Cardiac fibroblast (primary cell): ENCODE measurements at places on chromosomes 16 and 17.
A peak's percentile ranks its signal among the peaks of the same experiment; 100 is the strongest.

- DNase-seq = no peak
These were observed 1.1 kb downstream of the FAM171A2 start for GRCh38 chr17:44362459-44362948.

DNA sequence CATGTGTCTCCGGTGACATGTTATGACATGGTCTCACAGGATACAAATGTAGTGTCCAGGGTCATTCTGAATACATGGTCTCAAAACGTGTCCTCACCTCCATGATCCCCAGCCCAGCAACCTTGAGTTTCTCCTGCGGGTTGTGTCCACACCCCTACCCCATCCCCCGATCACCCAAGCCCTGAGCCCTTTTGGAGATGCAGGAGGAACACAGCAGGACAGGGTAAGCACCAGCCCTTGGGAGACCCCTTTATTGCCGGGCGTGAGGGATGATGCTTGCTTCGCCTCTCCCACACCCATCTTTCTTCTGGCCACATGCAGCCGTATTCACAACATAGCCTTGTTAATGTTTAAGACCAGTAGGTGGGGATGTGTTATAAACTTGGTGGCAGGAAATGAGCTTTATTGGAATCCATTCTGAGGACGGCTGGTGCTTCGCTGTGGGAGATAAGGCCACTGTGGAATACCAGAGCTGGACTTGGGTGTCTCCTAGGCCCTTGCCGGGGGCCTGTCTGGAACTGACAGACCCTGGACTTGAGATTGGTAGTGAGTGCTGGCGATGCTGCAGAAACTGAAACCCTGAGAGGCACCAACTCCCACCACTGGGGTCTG lies 5.5 kb downstream of the TMEM132E start:
- peak; percentile 20 for DNase-seq

- DNase-seq = peak; percentile 96
These were observed 3.6 kb downstream of the ZNF267 start for GRCh38 chr16:31876951-31877828.

- DNase-seq = no peak
These were observed 15.3 kb downstream of the KSR1 start for GRCh38 chr17:27471321-27472269.

GRCh38 chr17:19755392-19755791 lies 7.3 kb upstream of the ALDH3A1 start:
- DNase-seq = no peak

GRCh38 chr16:11601425-11601824 lies 14.7 kb upstream of the LITAF start:
- no peak for DNase-seq

DNA sequence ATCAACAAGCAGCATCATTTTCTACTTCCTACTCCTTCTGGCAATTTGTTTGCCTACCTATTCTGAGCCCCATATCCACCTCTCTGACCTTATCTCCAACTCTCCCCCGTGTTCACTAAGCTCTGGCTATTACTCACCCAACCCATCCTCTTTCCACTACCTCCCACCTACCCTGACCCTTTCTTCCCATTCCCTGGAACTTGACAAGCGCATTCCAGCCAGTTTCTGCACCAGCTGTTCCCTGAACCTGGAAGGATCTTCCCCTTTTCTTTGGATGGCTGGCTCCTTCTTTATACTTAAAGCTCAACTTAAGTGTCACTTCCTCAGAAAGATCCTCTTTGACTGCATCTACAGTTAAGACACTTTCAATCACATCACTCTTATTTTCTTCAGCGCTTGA lies 2.2 kb downstream of the DCUN1D3 start:
- DNase-seq = no peak

DNA sequence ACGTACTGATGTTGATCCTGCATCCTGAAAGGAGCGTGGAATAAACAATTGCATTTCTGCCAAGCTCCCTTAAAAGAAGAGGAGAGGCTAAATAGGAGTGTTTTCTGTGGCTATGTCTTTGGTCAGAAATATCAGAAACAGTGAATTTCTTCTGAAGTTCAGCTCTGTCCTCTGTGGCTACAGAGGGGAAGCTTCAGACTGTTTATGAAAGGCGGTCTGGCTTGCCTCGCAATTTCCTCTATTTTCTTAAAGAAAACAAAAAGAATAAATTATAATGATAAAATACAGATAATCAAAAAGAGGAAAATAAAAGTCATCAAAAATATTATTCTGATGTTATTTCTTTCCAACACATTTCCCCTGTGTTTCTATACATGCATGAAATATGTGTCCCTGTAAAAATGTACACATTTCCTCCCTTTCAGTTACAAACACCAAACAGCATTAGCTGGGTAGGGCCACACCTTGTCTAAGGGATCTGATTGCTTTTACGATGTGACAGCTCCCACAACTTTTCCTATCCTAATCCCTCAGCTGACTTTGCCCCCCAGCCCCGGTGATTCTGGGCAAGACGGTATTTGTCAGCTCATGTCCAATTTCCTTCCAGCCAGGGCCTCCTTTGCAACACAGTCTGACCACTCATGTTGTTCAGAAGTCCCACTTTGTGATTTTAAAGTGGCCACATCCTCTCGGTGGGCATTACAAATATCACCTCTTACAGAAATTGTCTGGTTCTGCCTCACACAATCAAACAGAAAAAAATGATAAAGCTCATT lies 439.0 kb downstream of the HS3ST3B1 start:
- DNase-seq = no peak

- DNase-seq = peak; percentile 26
These were observed 129.1 kb downstream of the GAS7 start for GRCh38 chr17:10069301-10069700.

GRCh38 chr17:49993423-49994060 lies 1.5 kb downstream of the DLX3 start:
- no peak for DNase-seq

DNA sequence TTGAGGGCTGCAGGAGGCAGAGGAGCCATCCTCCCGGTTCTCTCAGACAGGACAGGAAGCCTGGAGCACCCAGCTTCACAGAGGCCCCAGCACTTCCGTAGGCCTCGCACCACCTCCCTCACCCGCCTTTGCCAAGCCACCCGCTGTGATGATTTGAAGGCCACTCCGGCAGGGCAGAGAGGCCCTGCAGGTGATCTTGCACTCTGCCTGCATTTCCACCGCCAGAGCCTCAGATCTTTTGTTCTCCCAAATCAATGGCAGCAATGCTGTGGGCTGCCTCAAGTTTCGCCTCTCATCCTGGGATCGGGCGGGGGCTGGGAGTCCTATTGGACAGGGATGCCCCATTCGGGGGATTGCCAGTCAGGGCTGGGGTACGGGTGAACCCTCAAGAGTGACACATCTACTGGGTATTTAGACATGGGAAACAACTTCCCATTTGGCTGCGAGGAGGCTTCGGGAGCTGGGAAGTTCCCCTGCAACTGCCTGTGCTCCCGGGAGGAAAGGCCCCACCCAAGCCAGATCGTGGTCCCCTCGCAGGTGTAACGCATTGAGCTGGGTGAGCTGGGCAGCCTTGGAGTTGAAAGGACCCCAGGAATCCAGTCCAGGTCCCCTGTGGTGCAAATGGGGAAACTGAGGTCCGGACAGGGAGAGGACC lies 34.8 kb upstream of the PEMT start:
- DNase-seq = no peak

GRCh38 chr16:303760-304505 lies 21.0 kb downstream of the PDIA2 start:
- DNase-seq = peak; percentile 22

DNA sequence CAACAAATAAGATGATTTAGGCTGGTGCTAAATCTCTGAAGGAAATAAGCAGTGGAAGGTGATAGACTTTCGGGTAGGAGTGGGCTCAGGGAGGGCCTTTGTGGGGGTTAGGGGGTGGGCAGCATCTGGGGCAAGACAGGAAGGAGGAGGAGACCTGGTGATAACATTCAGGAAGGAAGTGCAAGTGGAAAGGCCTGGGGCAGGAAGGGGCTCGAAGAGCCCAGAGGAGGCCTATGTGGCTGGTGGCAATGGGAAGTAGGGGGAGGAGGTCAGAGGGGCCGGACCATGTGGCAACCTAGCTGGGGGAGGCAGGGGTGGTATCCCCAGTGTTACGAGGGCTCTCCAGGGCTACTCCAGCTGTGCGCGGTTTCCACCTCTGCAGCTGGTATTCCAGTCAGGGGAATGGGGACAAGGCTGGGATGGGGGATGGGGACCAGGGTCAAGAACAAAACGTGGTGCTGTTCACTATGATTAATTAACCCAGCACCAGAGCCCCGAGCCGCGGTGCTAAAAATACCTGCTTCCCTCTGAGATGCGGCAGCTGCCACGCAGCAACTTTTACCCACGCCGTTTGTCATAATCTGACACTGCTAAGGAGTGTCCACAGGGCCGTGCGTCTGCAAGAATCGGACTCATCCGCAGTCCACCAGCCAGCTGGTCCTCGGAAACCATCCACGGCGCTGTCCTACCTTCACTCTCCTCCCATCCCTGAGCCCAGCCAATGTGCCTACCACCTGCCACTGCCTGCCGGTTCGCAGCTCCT lies 5.2 kb upstream of the CCDC182 start:
- no peak for DNase-seq

- DNase-seq = no peak
These were observed 19.4 kb upstream of the ENDOV start for GRCh38 chr17:80395402-80396151.

DNA sequence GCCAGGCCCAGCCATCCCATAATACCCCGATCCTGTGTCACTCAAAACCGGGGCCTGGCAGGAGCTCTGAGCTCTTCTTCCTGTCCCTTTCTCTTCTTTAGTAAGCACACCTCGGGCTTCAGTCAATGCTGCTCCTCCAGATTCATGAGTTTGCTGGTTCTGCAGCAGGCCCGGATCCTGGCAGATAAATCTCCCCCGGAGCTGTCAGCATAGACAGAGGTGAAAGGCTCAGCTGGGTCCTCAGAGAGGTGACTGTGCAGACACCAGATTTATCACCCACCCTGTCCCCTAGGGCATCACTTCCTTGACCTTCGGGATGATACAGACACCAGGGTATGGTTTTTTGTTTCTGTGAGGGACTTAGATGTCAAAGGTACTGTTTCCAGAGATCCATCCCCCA lies 242.5 kb upstream of the N4BP1 start:
- no peak for DNase-seq

- DNase-seq = no peak
These were observed 28.6 kb upstream of the NUDT16L1 start for GRCh38 chr16:4664538-4665418.

GRCh38 chr17:4691686-4692085 lies 12.3 kb downstream of the PELP1 start:
- DNase-seq = no peak

DNA sequence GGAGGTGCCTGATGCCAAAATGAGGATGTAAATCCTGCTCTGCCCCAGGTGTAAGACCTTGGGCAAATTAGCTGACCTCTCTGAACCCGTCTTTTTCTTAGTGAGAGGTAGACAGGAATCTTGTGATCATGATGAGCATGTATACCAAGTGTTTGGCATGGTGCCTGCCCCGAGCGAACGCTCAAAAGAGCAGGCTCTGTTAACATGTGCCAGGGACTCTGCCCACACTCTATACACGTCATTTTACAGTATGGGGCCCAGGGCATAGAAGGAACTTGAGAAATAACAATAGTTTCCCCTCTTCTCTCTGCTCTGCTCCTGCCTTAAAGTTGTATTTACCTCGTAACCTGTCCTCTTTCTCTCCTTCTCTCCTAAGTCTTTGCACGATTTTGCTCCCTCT lies 9.3 kb upstream of the MAF start:
- no peak for DNase-seq

- peak; percentile 55 for DNase-seq
These were observed 8.9 kb upstream of the TCF25 start for GRCh38 chr16:89864527-89864820.

- DNase-seq = no peak
These were observed 26.1 kb upstream of the XPO6 start for GRCh38 chr16:28237754-28238357.

DNA sequence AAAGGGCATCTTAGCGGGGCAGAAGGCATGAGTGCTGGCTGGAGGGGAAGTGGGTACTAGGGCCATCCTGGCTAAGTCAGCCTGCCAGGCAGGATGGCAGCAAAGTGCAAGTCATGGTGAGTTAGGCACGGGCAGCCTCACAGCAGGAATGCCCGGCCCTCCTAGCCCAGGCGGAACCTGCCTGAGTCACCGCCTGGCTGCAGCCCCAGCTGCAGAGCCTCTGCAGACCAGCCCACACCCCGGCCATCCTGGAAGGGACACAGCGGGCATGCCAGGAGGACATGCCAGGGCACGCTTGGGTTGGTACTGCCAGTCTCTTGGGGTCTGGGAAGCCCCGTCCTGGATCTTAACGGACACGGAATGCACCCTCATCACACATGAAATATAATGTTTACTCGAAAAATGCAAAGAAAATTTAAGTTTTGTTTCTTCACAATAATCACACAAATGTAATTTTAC lies 5.0 kb upstream of the ALDH3A1 start:
- DNase-seq = peak; percentile 82

DNA sequence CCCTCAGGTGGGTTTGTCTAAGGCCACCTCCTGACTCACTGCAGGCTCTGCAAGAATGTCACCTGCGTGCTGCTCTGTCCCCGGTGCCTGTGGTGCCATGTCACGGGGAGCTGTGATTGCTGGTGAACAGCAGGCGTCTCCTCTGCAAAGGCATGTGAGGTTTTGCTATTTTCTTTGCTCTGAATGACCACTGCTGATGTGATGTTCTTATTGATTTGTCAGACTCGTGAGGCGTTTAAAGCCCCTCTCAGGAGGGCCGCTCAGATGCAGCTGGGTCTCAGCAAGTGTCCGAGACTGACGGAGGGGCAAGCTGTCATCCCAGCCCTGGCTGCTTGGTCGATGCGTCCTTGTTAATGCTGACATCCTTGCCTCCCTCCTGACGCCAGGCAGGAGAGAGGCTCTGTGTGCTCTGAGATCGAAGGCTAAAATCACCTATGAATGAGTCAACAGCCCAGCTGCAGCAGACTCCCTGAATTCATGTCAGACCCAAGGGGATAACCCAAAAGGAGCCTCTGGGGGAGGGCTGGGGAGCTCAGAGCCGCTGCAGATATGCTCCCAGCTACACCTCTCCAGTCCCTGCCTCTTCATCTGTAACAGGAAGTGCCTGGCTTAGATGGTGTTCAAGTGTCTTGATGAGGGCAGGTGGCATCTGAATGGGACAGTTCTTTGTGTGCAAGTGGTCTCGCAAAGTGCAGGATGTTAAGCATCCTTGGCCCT lies 11.8 kb upstream of the PEMT start:
- DNase-seq = no peak

GRCh38 chr16:89720813-89721545 lies at the start of the genes VPS9D1 and ZNF276:
VPS9D1 (minus strand) TSS chr16:89720898; CDS start chr16:89720861, 37 bp downstream.
ZNF276 (plus strand) TSS chr16:89721537; CDS start chr16:89721641, 104 bp downstream.
- DNase-seq = peak; percentile 82

GRCh38 chr17:349666-350065 lies 2.9 kb downstream of the RPH3AL start:
- no peak for DNase-seq

DNA sequence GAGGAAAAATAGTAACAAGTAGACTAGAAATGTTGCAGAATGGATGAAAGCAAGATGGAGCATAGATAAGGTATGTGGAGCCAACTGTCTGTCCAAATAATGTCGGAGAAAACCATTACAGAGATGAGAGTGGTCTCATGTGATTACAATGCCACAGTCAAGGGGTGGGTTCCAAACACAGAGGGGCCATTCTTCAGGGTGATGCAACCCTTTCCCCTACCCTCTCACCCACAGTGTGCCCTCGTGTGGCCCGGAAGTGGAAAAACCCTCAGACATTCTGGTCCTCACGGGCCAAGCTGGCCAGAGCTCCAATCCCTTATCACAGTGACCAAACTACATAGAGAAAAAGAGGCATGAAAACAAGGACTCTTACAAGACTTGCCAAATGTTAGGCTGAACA lies 17.7 kb upstream of the HS3ST3A1 start:
- DNase-seq = no peak
